Caco-2 (cell line): ENCODE measurements at places on chromosomes 2 and 18. TPM values are rescaled to one million over a fixed set of nuclear protein-coding genes. Genes with fewer than 3 reads are reported as not detected.
A peak's percentile ranks its signal among the peaks of the same experiment; 100 is the strongest.

CHRNG gene
- total RNA-seq = not detected in 2 replicates

- no peaks in the 10 kb centered on the region for H3K4me1 ChIP-seq
- no peak overlapping the region for H3K4me3 ChIP-seq
- no peak overlapping the region for H3K27ac ChIP-seq
- no peak for DNase-seq
Observed at GRCh38 chr18:58645398-58645797, 16.5 kb upstream of the ALPK2 start.

- no peaks in the 10 kb centered on the region for H3K36me3 ChIP-seq
- no peak overlapping the region for H3K4me3 ChIP-seq
- H3K4me1 ChIP-seq = no peaks in the 10 kb centered on the region
- no peaks in the 10 kb centered on the region for H3K27me3 ChIP-seq
Observed at GRCh38 chr2:234911271-234911670, 40.5 kb upstream of the SH3BP4 start.

GRCh38 chr2:221264318-221264717 lies 307.8 kb downstream of the EPHA4 start:
- no peak for DNase-seq
- no peak overlapping the region for H3K4me3 ChIP-seq
- H3K27ac ChIP-seq = no peak overlapping the region
- H3K27me3 ChIP-seq = no peaks in the 10 kb centered on the region

DNA sequence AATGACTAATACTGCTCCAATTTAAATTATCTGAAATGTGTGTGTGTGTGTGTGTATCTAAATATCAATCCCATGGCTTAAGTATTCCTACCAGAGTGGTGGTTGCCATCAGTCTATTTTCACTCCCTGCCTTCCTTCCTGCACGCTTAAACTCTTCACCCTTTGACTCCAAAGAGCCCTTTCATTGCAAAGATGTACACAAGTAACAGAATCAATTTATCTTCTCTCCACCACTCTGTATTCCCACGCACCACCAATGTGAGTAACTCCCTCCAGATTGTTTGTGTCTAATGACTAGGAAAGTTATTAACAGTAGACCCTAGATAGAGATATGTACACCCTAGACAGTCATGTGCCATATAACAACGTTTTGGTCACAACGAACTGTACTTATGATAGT lies 42.8 kb downstream of the ARL6IP6 start:
- H3K27ac ChIP-seq = no peak overlapping the region
- DNase-seq = no peak
- H3K27me3 ChIP-seq = no peaks in the 10 kb centered on the region
- no peaks in the 10 kb centered on the region for H3K36me3 ChIP-seq
- no peaks in the 10 kb centered on the region for H3K4me1 ChIP-seq

GRCh38 chr2:104033399-104033798 lies 820.5 kb upstream of the POU3F3 start:
- no peak for DNase-seq
- no peaks in the 10 kb centered on the region for H3K4me1 ChIP-seq
- no peaks in the 10 kb centered on the region for H3K36me3 ChIP-seq
- H3K4me3 ChIP-seq = no peak overlapping the region
- H3K27ac ChIP-seq = no peak overlapping the region

ANKRD39 gene
- 19.3 and 21.6 TPM in 2 replicates for total RNA-seq

DNA sequence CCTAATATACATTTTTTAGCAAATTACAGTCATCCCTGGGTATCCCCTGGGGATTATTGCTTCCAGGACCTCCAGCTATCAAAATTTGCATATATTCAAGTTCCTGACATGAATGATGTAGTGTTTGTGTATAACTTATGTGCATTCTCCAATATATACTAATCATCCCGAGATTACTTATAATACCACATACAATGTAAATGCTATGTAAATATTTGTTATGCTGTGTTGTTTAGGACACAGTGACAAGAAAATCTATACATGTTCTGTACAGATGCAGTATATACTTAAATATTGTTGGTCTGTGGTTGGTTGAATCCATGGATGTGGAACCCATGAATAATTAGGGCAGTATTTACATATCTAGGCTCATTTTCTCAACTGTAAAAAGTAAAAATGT lies 1060.3 kb downstream of the DSC3 start:
- H3K4me3 ChIP-seq = no peak overlapping the region
- H3K36me3 ChIP-seq = no peaks in the 10 kb centered on the region
- H3K27ac ChIP-seq = no peak overlapping the region
- no peaks in the 10 kb centered on the region for H3K27me3 ChIP-seq
- no peaks in the 10 kb centered on the region for H3K4me1 ChIP-seq
- no peak for DNase-seq

MAPRE3 gene
- 4.9 and 5.7 TPM in 2 replicates for total RNA-seq

DNA sequence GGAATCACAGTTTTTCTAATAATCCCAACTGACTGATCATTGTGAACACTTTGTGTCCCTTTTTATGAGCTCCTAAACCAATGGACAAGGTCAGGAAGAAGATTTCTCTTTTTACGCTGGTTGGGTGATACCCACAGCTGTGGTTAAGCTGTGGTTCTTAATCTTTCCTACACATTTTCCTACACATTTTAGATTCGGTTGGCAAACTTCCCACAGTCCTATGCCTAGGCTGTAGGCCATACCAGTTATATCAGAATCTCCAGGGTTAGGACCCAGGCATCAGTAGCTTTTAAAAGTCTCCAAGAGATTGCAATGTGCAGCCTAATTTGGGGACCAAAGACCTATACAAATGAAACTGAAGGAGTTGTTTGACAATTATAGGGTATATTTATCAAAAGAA lies 203.0 kb downstream of the SP3 start:
- H3K4me1 ChIP-seq = no peaks in the 10 kb centered on the region
- no peak overlapping the region for H3K4me3 ChIP-seq
- no peaks in the 10 kb centered on the region for H3K36me3 ChIP-seq

DNA sequence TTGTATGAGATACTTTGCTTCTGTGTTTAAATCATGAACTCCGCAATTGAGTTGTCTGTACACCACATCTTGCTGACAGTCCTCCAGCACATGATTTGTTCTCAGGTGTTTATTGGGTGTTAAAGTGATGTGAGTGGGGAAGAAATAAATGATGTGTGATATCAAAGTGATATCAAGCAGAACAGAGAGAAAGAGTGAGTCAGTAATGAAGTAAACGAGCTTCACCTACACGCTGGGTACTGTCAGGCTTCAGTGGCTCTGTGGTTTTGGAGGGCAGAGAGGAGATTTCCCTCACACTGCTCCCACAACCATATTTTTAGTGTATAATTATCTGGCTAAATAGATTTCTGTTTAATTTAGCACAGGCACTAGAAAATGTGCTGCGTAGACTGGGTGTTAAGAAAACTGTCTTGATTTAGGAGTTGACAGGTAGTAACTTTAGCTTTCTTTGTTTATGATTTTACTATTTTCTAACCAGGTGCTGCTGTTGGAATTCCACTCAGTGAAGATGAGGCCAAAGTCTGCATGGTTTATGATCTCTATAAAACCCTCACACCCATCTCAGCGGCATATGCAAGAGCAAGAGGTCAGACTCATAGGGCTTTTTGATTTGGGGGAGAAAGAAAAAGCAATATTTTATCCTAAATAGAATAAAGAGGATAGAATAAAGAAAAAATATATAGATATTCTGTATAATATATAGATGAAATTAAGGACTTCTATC lies 21.2 kb downstream of the ATIC start:
- peaks cover 28% of the 10 kb centered on the region for H3K4me1 ChIP-seq
- no peak overlapping the region for H3K4me3 ChIP-seq
- H3K27ac ChIP-seq = peak overlapping the region; percentile 3
- DNase-seq = peak; percentile 54

C2orf15 gene
- total RNA-seq = 11.3 and 12.5 TPM in 2 replicates

DNA sequence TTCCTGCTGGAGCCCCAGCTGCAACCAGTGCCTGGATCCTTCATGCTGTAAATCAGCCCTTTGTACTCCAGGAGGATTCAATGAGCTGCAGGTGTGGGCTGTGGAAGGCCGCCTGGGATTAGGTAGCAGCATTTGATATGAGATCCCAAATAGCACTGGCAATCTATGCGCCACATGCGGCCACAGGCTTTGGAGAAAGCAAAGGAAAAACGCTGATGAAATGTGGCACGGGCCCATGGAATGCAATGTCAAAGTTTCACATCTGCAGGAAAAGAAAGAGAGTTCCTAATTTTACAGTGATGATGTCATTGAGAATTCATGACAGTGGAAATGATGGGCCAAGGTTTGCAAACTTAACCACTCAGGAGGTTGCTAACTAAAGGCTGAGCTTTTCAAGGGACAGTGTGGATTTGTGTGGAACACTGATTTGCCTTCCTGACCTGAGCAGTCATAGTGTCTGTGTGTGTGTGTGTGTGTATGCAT lies 216.4 kb upstream of the OSR1 start:
- H3K4me3 ChIP-seq = no peak overlapping the region
- peaks cover under 1% of the 10 kb centered on the region; the same call in 1 of the 2 replicates for H3K4me1 ChIP-seq
- H3K27ac ChIP-seq = no peak overlapping the region
- no peaks in the 10 kb centered on the region for H3K36me3 ChIP-seq
- no peaks in the 10 kb centered on the region for H3K27me3 ChIP-seq

TXNDC2 gene
- total RNA-seq = not detected in 2 replicates

GRCh38 chr2:70420143-70420542 lies 118.3 kb upstream of the FAM136A start:
- H3K4me1 ChIP-seq = no peaks in the 10 kb centered on the region
- H3K36me3 ChIP-seq = no peaks in the 10 kb centered on the region
- H3K27ac ChIP-seq = no peak overlapping the region
- no peak overlapping the region for H3K4me3 ChIP-seq
- H3K27me3 ChIP-seq = no peaks in the 10 kb centered on the region; the same call in 1 of the 2 replicates

GRCh38 chr2:14157816-14158215 lies 474.7 kb upstream of the LRATD1 start:
- no peaks in the 10 kb centered on the region for H3K27me3 ChIP-seq
- H3K27ac ChIP-seq = no peak overlapping the region
- H3K36me3 ChIP-seq = no peaks in the 10 kb centered on the region

CEBPZOS gene
- total RNA-seq = 55.3 and 56.0 TPM in 2 replicates

M1AP gene
- total RNA-seq = not detected in 2 replicates

DNA sequence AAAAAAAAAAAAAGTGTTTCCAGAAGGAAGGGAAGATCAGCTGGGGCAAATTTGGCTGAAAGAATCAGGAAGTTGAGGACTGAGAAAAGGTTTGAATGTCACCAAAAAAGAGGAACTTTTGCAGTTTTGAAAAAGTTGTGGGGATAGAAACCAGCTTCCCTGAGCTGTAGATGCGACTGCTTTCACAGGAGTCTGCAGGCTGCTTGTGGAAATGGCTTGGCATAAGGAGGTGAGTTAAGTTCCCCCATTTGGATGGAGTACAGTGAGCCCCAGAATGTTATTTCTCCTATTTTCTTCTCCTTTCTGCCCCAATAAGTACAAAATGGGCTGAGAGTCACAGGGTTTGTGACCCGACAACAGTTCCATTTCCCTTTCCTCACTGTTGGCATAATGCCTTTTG lies 16.5 kb upstream of the ME2 start:
- no peak overlapping the region for H3K27ac ChIP-seq
- DNase-seq = no peak
- H3K4me3 ChIP-seq = no peak overlapping the region
- H3K27me3 ChIP-seq = no peaks in the 10 kb centered on the region

- H3K4me3 ChIP-seq = no peak overlapping the region
- H3K36me3 ChIP-seq = no peaks in the 10 kb centered on the region
- peaks cover 9% of the 10 kb centered on the region; the same call in 1 of the 2 replicates for H3K4me1 ChIP-seq
- no peaks in the 10 kb centered on the region for H3K27me3 ChIP-seq
- peak; percentile 75 for DNase-seq
- no peak overlapping the region for H3K27ac ChIP-seq
Observed at GRCh38 chr2:240437861-240438809, 2.7 kb downstream of the GPC1 start.

DNA sequence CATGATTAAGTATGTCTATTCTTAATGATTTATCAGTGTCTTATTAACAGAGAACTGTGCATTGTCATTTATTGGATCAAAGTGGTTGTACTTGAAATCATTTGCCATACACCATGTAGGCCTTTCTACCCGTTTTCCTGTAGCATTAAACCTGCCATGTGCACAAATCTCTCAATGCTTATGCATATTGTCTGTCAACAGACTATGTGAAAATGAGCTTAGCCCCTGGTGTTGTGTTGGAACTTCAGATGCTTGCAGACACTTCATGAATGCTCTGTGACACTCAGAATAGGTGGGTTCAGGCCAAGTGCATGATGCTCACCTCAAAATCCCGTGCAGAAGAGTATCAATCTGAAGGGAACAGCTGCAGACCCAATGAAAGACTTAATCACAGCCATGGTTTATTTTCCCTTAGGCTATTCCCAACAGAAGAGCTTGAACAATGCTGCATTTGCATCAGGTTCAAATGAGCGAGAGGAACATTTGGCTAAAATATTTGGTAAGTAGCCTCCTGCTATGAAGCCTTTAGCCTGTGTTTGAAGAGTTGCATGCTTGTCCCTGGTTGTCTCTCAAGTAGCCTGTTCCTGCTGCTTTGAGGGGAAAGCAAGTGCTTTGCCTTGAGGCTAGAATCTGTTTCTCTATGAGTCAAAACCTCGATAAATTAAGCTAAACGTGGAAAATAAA lies 6.1 kb downstream of the C2orf92 start:
- H3K4me3 ChIP-seq = no peak overlapping the region
- H3K4me1 ChIP-seq = peaks cover 6% of the 10 kb centered on the region
- H3K27me3 ChIP-seq = no peaks in the 10 kb centered on the region
- no peak for DNase-seq

DNA sequence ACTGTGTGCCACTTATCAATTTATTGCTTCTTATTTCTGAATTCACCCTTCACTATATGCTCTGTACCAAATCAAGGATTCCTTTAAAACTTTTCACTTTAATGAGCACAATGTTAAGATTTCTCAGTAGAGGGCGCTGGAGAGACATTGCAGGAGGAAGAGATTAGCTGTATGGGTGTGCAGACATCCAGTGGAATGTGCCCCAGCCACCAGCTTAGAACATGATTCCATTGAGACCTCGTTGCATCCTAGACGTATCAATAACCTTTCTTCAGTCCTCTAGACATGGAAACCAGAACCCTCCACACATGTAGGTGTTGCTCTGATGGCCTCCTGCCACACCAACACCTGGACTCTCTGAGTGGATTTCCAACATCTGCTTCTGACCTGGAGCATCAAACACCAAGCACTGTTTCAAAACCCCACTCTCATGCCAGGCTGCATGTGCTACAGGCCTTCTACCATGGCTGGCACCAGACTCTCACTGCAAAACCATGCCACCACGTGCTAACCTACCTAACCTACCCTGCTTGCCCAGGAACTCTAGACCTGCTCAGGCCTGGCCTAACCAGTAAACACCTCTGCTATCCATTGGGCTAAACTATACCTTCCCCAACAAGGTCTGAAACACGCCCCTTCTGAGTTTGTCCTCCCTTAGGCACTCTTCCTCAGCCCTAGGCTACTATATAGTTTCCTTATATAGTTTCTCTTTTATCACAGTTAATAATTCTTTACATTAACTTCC lies 633.2 kb upstream of the PKDCC start:
- no peaks in the 10 kb centered on the region for H3K27me3 ChIP-seq
- DNase-seq = peak; percentile 64
- no peak overlapping the region for H3K27ac ChIP-seq

DNA sequence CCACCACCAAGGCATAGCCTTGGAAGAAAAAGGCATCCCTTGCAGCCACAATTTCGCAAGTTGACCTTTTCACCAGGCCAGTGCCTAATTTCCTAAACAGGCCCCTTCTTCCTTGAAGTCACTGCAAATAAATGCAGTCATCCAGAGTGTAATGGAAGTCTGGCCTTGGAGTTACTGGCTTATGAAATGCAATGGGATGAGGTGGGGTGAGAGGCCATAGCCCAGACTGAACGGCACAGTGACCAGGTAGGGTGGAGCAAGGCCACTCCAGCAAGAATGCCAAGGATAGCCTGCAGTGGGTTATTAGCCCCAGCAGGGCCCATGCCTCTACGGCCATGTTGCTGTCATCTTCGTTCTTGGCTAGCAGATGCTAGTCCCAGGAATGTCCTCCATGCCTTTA lies 68.4 kb downstream of the BCL11A start:
- H3K4me3 ChIP-seq = no peak overlapping the region
- H3K4me1 ChIP-seq = peaks cover 10% of the 10 kb centered on the region
- H3K36me3 ChIP-seq = no peaks in the 10 kb centered on the region
- H3K27me3 ChIP-seq = no peaks in the 10 kb centered on the region
